SK-N-SH (cell line): ENCODE measurements at places on chromosomes 5 and 9. TPM values are rescaled to one million over a fixed set of nuclear protein-coding genes. Genes with fewer than 3 reads are reported as not detected.
A peak's percentile ranks its signal among the peaks of the same experiment; 100 is the strongest.

ORM2 gene
- polyA plus RNA-seq = not detected in 2 replicates

INPP5E gene
- 10.5 and 12.8 TPM in 2 replicates for polyA plus RNA-seq

TNFAIP8 gene
- 28.3 and 31.3 TPM in 2 replicates for polyA plus RNA-seq

TMEFF1 gene
- polyA plus RNA-seq = 2.1 and 2.5 TPM in 2 replicates

C8G gene
- 0.28 and 0.49 TPM in 2 replicates for polyA plus RNA-seq

SNCAIP gene
- 0.08 TPM in 1 of 2 replicates, not detected in the other for polyA plus RNA-seq

GRCh38 chr5:178090856-178091255 lies 22.5 kb upstream of the N4BP3 start:
- DNase-seq = no peak

DNA sequence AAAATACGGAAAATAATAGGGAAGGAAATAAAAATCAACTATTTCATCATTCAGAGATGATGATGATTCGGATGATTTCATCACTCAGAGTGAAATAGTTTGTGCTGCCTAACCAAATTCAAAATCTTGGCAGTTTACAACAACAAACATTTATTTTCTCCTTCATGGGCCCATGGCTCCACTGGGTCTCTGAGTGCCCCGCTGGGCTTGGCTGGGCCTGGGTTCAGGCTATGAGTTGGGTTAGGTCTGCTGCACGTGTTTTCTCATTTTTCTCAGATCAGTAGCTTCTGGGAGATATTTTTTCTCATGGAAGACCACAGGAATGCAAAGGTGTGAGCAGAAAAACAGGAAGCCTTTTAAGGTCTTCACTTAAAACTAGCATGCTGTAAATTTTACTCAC lies 24.0 kb upstream of the F2RL1 start:
- no peak for DNase-seq

DNA sequence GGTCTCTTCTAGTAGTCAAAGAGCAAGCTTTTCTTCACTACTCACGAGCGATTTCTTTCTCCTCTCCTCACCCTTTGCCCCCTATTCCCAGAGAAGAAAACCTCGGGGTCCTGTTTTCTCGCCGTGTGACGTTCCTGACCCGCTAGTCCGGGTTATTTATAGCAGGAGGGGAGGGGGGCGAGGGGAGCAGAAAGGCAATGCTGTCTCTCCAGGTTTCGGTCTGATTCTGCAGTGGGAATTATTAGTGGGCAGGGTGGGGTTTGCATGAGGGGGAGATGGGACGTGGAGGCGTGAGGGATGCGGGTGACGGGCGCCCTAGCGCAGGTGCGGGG lies 847 bp upstream of the GABRB2 start:
- peak; percentile 34 for DNase-seq

DNA sequence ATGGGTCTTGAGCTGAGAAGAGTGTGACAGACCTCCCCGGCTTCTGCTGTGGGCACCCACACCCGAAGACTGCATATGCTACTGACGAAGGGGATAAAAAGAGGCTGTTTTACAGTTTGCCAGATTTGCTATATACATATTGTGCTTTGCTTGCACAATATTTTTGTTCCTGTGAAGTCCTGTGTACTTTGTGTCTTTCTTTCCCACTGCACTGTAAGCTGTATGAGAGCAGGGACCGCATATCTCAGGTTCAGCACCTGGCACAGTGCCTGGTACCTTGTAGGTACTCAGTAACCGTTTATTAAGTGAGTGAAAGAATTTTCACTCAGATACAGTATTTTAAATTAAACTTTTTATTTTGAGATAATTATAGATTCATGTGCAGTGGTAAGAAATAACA lies 8.2 kb upstream of the GARNL3 start:
- DNase-seq = no peak

DNA sequence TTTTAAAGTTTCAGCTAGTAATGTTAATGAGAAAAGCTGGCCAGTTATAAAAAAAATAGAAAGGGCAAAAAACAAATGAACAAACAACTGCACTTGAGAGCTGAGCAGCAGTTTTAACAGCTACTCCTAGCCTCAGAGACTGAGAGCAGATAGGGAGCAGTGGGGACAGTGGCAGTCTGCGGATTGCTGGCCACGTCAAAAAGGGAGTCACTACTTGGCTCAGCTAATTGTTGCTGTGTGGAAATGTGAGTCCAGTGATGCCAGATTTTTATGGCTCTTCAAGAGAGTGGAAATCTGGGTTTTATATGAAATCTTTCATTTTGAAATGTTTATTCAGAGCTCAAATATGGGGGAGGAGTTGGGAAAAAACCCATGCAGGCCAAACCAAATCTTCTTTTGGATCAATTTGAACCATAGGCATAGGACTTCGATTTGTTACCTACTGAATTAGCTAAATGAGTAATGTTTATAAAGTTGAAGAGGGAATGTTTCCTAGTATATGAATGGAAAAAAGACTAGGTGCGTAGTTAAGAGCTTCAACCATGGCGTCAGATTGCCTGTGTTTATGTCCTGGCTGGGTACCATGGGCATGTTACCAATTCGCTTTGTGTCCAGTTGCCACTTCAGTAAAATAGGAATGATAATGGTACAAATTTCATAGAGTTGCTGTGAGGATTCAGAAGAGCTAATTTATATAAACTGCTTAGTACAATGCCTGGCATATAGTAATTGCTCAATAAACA lies 102.1 kb downstream of the PAM start:
- no peak for DNase-seq

GRCh38 chr5:40405996-40406740 lies 273.5 kb upstream of the PTGER4 start:
- DNase-seq = no peak

- DNase-seq = no peak
Measured at GRCh38 chr9:135877791-135878527, 29.4 kb downstream of the CAMSAP1 start.

DNA sequence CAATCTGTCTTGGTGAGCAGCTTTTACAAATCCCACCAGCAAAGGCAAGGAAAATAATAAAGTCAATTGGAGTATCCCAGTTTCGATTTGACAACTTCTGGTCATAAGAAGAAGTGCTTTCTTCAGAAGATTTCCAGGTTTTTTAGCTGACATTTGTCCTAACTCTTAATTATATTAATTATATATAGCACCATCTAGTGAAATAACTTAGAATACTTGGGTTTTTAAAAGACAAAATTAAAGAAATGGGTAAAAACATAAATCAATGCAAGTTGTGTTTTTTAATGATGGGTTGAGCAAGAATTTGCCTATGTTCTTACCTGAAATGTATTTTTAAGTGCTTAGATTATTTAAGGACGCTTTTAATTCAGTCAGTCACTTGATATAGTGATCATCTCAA lies 421.8 kb downstream of the ACTL7B start:
- DNase-seq = no peak

GRCh38 chr5:10778179-10778910 lies 17.3 kb upstream of the DAP start:
- no peak for DNase-seq

DNA sequence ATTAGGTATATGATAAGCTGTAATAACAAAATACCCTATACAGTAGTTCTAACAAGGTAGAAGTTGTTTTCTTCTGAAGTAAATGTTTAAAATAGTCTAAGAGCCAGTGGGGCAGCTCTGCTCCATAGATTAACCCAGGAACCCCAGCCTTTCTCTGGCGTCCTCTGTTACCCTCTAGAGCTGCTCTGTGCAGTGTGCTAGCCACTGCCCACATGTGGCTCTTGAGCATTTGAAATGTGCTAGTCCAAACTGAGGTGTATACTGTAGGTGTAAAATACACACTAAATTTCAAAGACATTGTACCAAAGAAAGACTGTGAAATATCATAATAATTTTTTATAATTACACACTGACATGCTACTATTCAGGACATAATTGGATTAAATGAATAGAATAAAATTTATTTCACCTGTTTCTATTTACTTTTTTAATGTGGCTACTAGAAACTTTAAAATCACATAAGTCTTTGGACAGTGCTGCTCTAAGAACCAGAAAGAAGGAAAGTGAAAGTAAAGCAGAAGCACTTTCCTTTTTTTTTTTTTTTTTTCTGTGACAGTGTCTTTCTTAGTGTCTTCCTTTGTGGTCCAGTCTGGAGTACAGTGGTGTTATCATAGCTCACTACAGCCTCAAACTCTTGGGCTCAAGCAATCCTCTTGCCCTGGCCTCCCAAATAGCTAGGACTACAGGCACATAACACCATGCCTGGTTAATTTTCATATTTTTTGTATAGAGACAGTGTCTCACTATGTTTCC lies 39.3 kb downstream of the RAI14 start:
- DNase-seq = no peak

GRCh38 chr5:635306-636055 lies 23.3 kb downstream of the CEP72 start:
- no peak for DNase-seq

DNA sequence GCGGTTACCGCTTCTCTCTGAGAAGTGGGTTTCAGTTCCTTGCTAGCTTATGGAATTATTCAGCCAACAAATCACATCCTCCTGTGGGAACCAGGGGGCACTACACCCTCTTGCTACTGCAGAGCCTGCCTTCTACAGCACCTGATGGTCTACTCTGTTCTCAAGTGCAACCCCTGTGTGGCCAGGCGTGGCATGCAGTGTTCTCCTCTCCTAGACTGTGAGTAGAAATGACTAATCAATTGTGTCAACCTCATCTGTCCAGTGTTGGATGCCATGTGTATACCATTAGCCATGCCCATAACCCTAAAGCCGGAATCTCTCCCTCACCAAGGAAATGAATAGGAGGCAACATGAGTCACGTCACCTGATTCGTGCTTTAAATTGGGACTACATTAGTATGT lies 117.2 kb upstream of the LIFR start:
- DNase-seq = no peak

- DNase-seq = no peak
Measured at GRCh38 chr9:70398145-70398556, 16.3 kb downstream of the KLF9 start.

- no peak for DNase-seq
Measured at GRCh38 chr5:89276566-89277305, 393.8 kb upstream of the MEF2C start.

- DNase-seq = no peak
Measured at GRCh38 chr5:74953937-74954720, 87.9 kb upstream of the FAM169A start.

DNA sequence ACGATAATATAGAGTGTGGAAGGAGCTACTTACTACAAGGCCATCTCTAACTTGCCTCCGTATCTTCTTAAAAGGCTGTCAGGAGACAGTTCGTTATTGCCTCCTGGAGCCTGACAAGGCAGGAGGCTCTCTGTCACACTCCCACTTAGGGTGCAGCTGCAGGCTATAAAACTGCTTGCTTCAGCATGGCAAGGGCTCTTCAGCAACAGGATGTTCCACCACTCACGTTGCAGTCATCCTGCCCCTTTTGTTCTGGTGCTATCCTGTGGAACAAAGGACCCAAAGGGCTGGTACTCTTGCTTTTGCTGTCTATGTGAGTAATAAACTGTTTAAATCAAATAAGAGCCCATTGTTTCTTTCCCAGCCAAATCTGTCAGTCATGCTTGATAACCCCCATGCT lies 508.9 kb downstream of the NTRK2 start:
- DNase-seq = no peak
